ENCODE measurements at places on chromosomes 13 and 19.
A peak's percentile ranks its signal among the peaks of the same experiment; 100 is the strongest.

- no peak overlapping the region for H3K4me3 ChIP-seq
- H3K27me3 ChIP-seq, result no peaks in the 10 kb centered on the region
- H3K27ac ChIP-seq, result no peak overlapping the region
- peaks cover 12% of the 10 kb centered on the region for H3K4me1 ChIP-seq
- DNase-seq, result peak; percentile 77
- H3K36me3 ChIP-seq, result no peaks in the 10 kb centered on the region
Measured at GRCh38 chr19:47436712-47437401, 17.5 kb upstream of the MEIS3 start.

GRCh38 chr19:55372316-55373081 lies 2.2 kb upstream of the IL11 start:
- H3K27me3 ChIP-seq, result no peaks in the 10 kb centered on the region
- no peaks in the 10 kb centered on the region for H3K4me1 ChIP-seq
- no peak overlapping the region for H3K4me3 ChIP-seq
- H3K27ac ChIP-seq, result no peak overlapping the region

GRCh38 chr19:41264581-41265394 lies 616 bp downstream of the HNRNPUL1 start:
- H3K4me1 ChIP-seq, result peaks cover 41% of the 10 kb centered on the region
- peaks cover 47% of the 10 kb centered on the region for H3K36me3 ChIP-seq
- DNase-seq, result peak; percentile 76
- peak overlapping the region; percentile 94 for H3K27ac ChIP-seq
- peak overlapping the region; percentile 71 for H3K4me3 ChIP-seq

DNA sequence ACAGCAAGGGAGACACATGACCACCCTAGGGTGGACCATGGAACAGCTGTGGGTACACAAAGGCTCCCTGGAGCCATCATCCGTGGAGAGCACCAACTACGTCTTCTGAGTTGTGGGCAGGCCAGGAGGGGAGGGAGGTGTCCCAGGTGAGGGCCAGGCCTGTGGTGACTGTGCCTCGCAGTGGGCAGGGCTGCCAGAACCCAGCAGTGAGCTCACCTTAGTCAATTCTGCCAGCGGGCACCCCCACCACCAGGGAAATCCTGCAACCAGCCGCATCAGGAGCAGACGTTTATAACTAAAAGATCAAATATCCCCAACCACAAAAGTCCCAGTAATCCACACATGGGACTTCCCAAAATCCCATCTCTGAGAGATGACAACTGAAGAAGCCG lies 19.6 kb downstream of the ELL start:
- H3K27ac ChIP-seq, result no peak overlapping the region
- peaks cover 12% of the 10 kb centered on the region for H3K4me1 ChIP-seq
- no peaks in the 10 kb centered on the region for H3K36me3 ChIP-seq
- H3K4me3 ChIP-seq, result no peak overlapping the region

DNA sequence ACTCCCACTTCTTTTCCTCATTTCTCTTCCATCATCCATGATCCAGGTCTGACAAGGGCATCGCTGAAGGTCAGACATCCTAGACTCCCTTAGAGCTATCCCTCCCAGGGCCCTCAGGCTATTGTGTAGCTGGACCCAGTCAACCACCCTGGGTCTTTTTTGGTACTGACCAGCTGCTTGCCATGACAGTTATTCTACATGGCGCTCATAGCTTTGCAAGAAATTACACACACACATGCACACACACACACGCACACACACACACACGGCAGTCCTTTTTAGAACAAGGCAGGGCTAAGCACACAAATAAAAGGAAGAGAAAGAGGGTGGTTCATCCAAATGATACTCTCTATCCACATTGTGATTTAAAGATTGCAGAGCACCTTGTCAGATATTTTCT lies 18.3 kb downstream of the SIAH3 start:
- no peak for DNase-seq
- H3K36me3 ChIP-seq, result no peaks in the 10 kb centered on the region
- no peak overlapping the region for H3K27ac ChIP-seq
- H3K27me3 ChIP-seq, result no peaks in the 10 kb centered on the region
- H3K4me1 ChIP-seq, result no peaks in the 10 kb centered on the region

- no peak overlapping the region for H3K27ac ChIP-seq
- peaks cover 21% of the 10 kb centered on the region for H3K4me1 ChIP-seq
- peaks cover 16% of the 10 kb centered on the region for H3K27me3 ChIP-seq
- no peak overlapping the region for H3K4me3 ChIP-seq
- DNase-seq, result no peak
- H3K36me3 ChIP-seq, result no peaks in the 10 kb centered on the region
Measured at GRCh38 chr19:45448887-45449299, 18.9 kb upstream of the FOSB start.

- DNase-seq, result no peak
- no peak overlapping the region for H3K4me3 ChIP-seq
- no peaks in the 10 kb centered on the region for H3K4me1 ChIP-seq
Measured at GRCh38 chr13:22926748-22927400, 253.9 kb upstream of the SGCG start.

- no peak overlapping the region for H3K27ac ChIP-seq
- peaks cover 5% of the 10 kb centered on the region for H3K36me3 ChIP-seq
- DNase-seq, result no peak
- H3K4me1 ChIP-seq, result no peaks in the 10 kb centered on the region
- H3K4me3 ChIP-seq, result no peak overlapping the region
- H3K27me3 ChIP-seq, result no peaks in the 10 kb centered on the region
Measured at GRCh38 chr13:59774491-59774971, 389.2 kb downstream of the DIAPH3 start.

GRCh38 chr13:44131069-44131614 lies 242.5 kb upstream of the SERP2 start:
- H3K27ac ChIP-seq, result no peak overlapping the region
- no peaks in the 10 kb centered on the region for H3K4me1 ChIP-seq
- no peaks in the 10 kb centered on the region for H3K36me3 ChIP-seq
- no peak for DNase-seq
- H3K27me3 ChIP-seq, result no peaks in the 10 kb centered on the region

GRCh38 chr13:98507282-98507797 lies 69.6 kb downstream of the STK24 start:
- H3K4me1 ChIP-seq, result no peaks in the 10 kb centered on the region
- no peak overlapping the region for H3K4me3 ChIP-seq
- H3K27ac ChIP-seq, result no peak overlapping the region
- peaks cover 33% of the 10 kb centered on the region for H3K36me3 ChIP-seq

GRCh38 chr13:51955816-51956603 lies 55.2 kb downstream of the ATP7B start:
- DNase-seq, result no peak
- H3K4me3 ChIP-seq, result no peak overlapping the region
- no peaks in the 10 kb centered on the region for H3K36me3 ChIP-seq
- H3K4me1 ChIP-seq, result peaks cover 3% of the 10 kb centered on the region
- H3K27me3 ChIP-seq, result peaks cover 10% of the 10 kb centered on the region

DNA sequence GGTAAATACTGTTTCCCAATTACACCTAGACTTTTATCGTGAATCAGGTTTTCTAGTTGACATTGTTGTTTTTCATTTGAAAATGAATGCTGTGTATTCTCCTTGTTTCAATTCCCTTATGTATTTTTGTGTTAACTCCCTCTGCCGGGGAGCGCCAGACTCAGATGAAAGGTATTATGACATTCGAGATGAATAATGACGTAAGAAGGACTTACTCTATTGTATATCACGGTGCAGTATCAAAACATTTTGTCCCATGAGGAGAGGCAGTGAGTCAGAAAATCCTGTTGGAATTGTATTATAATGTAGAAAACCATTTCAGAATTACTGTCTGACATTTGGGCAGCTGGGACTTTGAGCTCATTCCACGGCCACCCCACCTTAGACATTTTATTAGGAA lies 61.6 kb downstream of the LRCH1 start:
- H3K27ac ChIP-seq, result no peak overlapping the region
- no peaks in the 10 kb centered on the region for H3K27me3 ChIP-seq
- DNase-seq, result no peak
- H3K4me3 ChIP-seq, result no peak overlapping the region
- no peaks in the 10 kb centered on the region for H3K36me3 ChIP-seq
- peaks cover 1% of the 10 kb centered on the region for H3K4me1 ChIP-seq

DNA sequence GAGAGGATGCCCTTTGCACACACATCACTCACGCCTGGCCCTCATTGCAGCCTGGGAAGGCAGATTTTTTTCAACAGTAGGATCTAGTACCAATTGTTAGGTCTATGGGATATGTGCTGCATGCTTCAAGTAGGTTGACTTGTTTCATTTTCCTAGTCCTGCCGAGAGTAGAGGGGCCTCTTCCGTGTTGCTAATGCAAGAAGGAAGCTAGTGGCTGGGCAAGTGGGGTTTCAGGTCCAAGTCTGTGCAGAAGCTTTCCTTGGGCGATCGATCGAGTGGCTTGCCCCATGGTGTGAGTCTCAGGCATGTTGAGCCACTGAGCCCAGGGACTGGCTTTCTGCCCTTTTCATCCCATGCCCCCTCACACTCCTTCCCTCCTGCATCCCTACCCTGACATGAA lies 13.7 kb downstream of the ILF3 start:
- H3K27ac ChIP-seq, result no peak overlapping the region
- DNase-seq, result no peak
- no peaks in the 10 kb centered on the region for H3K4me1 ChIP-seq
- H3K36me3 ChIP-seq, result peaks cover 75% of the 10 kb centered on the region

GRCh38 chr13:67943116-67943515 lies 713.0 kb upstream of the PCDH9 start:
- no peaks in the 10 kb centered on the region for H3K36me3 ChIP-seq
- no peak for DNase-seq
- H3K4me1 ChIP-seq, result no peaks in the 10 kb centered on the region
- H3K27ac ChIP-seq, result no peak overlapping the region
- no peaks in the 10 kb centered on the region for H3K27me3 ChIP-seq

DNA sequence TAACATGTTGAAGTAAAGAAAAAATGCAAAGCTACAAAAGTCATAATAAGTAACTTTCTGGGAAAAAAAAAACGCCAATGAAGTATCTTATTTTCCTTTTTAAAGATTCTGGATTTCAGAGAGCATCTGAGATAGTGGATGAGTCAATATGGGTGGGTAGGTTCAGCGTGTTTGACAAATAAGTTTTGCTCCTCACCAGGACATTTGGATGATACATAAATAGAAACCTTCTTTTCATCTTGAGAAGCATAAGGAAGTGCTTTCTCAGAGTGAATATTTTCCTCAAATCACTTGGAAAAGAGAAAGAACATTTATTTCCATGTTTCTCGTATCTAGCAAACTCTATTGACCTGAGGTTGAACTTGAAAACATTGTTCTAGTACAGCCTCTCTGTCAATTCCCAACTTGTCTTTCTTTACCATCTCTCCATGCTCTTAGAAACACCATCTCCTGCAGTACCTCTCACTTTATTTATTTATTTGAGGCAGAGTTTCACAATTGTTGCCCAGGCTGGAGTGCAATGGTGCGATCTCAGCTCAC lies 463.2 kb downstream of the KLF5 start:
- H3K36me3 ChIP-seq, result no peaks in the 10 kb centered on the region
- no peaks in the 10 kb centered on the region for H3K4me1 ChIP-seq
- no peak overlapping the region for H3K27ac ChIP-seq
- DNase-seq, result no peak
- H3K27me3 ChIP-seq, result no peaks in the 10 kb centered on the region

GRCh38 chr19:7603919-7604318 lies 8.3 kb downstream of the CAMSAP3 start:
- no peak for DNase-seq
- no peaks in the 10 kb centered on the region for H3K36me3 ChIP-seq
- H3K4me3 ChIP-seq, result no peak overlapping the region
- H3K27me3 ChIP-seq, result no peaks in the 10 kb centered on the region

DNA sequence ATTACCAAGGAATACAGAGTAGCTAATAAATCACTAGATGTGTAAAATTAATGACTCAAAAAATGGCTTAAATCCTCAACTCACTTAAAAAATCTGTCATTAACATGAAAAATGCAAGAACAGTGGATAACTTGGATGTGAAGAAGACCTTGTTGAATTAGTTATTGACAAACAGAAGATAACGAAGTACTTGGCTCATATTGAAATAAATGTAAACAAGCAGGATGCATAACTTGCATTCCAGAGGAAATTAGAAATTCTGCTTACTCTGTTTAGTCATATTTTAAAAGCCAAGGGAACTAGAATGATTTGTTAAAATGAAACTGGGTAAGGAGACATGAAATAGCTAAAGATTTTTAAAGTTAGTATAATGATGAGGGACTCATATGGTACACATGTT lies 1812.2 kb downstream of the PCDH9 start:
- H3K36me3 ChIP-seq, result no peaks in the 10 kb centered on the region
- no peak overlapping the region for H3K27ac ChIP-seq
- no peaks in the 10 kb centered on the region for H3K4me1 ChIP-seq
- H3K27me3 ChIP-seq, result no peaks in the 10 kb centered on the region
- H3K4me3 ChIP-seq, result no peak overlapping the region
- DNase-seq, result no peak

- H3K4me3 ChIP-seq, result no peak overlapping the region
- H3K4me1 ChIP-seq, result no peaks in the 10 kb centered on the region
- H3K27me3 ChIP-seq, result no peaks in the 10 kb centered on the region
- peaks cover 58% of the 10 kb centered on the region for H3K36me3 ChIP-seq
- no peak for DNase-seq
Measured at GRCh38 chr13:41250993-41251392, 12.4 kb downstream of the MTRF1 start.

GRCh38 chr13:30773561-30773960 lies 38.2 kb downstream of the ALOX5AP start:
- H3K4me3 ChIP-seq, result no peak overlapping the region
- no peaks in the 10 kb centered on the region for H3K4me1 ChIP-seq
- DNase-seq, result no peak
- no peak overlapping the region for H3K27ac ChIP-seq

- H3K4me1 ChIP-seq, result peaks cover 27% of the 10 kb centered on the region
- H3K4me3 ChIP-seq, result no peak overlapping the region
- DNase-seq, result no peak
- no peaks in the 10 kb centered on the region for H3K27me3 ChIP-seq
- H3K27ac ChIP-seq, result no peak overlapping the region
Measured at GRCh38 chr19:2602391-2603181, 99.9 kb downstream of the GNG7 start.

DNA sequence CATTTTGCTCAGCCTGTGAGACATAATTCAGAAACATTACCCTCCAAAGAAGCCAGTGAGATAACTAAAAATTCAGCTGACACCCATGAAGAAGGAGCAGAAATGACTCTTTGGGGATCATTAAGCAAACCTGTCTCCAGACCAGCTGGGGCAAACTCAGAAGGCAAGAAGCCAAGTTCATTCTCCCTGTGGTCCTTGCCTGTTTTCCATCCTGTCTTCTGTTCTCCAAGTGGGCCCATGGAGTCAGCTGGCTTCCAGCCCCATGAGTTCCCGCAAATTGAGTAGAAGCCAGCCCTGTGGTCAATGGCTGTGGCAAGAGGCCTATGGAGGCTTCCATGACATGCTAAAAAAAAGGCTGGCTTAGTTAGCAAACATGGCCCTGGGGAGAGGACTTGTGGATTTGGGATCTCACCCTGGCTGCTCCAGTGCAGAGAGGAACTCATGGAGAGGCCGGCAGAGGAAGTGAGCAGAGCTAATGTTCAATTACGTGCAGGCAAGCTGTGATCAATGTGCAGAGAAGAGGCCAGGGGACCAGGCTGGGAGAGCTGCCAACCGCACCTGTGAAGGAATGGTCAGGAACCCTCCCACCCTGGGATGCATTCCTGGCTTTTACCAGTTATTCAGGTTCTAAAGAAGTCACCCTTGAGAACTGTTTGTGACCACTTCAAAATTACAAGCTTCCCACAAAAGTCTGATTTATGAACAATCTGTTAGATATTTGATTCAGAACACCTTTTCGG lies 229.1 kb downstream of the TSHZ3 start:
- H3K4me3 ChIP-seq, result no peak overlapping the region
- H3K4me1 ChIP-seq, result no peaks in the 10 kb centered on the region
- no peak overlapping the region for H3K27ac ChIP-seq
- no peak for DNase-seq

Measured in DND-41 (cell line).